NCI-H2029 treated with DMSO at 0.1 percent for 48 hours (cell line): ENCODE measurements at places on chromosomes 5 and 9.

- DNase-seq: no peak
Observed at GRCh38 chr5:64210866-64211265, 45.2 kb downstream of the RNF180 start.

- DNase-seq: no peak
Observed at GRCh38 chr5:44252545-44252944, 136.7 kb downstream of the FGF10 start.

DNA sequence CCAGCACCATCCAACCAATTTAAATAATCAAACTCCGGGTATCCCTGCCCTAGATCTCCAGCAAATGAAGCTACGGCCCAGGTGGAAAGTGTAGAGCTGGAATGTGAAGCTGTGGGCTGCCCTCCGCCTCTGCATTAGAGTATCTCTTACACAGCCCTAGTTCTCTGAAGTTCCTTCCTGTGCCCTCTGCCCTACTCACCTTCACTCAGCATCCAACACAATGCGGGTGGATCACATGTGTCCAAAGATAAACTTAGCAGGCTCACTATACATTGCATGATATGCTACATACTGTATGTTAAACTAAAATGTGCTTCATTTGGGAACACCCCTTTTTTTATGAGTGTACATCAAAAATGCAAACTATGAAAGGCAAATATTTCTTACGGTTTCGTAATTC, 70.0 kb upstream of the RAD23B start:
- DNase-seq: no peak

DNA sequence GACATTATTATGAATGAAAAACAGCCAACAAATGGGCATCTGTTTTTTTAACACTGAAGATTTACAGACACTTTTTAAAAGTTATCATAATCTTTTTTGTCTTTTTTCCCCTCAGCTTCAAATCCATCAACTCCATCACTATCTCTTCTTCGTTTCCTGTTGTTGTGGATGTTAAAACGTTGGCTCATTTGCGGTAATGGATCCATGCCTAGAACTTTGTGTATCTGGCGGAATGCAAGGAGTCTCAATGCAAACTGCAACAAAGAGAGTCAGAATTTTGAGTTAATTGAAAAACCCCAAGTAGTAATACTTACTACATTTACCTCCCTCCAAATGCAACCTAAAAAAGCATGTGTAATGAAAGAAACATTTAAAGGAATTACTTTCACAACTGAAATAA, 42.9 kb upstream of the MTMR12 start:
- DNase-seq: no peak

DNA sequence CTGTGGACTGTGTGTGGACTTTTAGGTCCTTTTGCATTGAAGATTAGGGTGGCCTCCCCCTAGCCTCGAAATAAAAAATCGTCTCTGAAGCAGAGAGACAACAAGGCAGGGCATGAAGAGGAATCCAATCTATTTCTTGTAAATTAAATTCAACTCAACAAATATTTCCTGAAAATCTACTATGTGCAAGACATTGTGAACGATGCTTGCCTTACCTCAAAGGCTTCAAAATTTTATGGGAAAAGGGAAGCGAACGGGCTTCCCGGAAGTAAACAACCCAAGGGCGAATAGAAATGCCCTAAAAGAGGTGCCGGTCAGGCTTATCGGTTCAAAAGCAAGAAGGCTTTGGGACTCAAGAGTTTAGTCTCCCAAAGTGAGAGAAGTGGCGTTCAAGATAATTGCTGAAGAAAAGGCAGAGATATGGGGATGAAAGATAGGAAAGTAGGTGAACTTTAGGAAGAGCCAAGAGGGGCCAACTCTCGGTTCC, 525 bp downstream of the KIF24 start:
- peak; percentile 48 for DNase-seq

DNA sequence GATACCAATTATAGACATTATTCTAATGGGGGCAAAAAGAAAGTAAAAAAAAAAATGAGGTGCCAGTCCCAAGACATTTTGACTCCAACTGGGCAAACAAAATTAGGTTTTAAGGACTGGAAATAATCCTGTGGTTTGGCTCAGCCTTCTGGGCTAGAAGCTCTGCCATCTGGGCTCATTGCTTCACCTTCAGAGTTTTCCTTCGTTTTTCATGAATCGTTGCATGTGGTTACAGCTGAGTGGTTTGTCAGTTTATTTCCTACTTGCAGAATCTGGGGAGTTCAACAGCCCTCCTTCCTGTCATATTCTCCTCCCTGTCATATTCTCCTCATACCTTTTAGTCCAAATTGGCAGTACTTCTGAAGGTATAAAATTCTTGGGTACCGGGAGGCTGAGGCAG, 12.0 kb downstream of the UGT3A2 start:
- DNase-seq: no peak

GRCh38 chr9:99400184-99400731, 178.2 kb downstream of the SEC61B start:
- DNase-seq: no peak

- DNase-seq: no peak
Observed at GRCh38 chr5:150081541-150082283, 4.6 kb downstream of the CSF1R start.

DNA sequence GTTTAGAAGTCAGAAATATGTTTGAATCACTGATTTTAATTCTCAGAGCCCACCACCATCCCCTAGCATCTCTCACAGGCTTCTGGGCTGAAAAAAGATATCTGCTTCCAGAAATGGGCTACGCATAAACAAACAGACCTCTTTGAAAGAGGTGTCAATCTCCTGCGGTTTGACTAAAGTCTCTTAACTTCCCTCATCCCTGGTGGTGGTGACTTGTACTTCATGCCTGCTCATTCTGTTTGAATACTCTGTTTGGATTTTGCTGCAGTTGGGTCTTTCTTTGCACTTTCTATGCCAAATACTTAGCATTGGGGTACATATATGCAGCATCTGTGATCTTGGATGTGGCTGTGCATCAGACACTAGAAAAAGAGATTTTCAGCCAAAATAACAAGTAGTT, 157.2 kb upstream of the ATP10B start:
- DNase-seq: no peak

DNA sequence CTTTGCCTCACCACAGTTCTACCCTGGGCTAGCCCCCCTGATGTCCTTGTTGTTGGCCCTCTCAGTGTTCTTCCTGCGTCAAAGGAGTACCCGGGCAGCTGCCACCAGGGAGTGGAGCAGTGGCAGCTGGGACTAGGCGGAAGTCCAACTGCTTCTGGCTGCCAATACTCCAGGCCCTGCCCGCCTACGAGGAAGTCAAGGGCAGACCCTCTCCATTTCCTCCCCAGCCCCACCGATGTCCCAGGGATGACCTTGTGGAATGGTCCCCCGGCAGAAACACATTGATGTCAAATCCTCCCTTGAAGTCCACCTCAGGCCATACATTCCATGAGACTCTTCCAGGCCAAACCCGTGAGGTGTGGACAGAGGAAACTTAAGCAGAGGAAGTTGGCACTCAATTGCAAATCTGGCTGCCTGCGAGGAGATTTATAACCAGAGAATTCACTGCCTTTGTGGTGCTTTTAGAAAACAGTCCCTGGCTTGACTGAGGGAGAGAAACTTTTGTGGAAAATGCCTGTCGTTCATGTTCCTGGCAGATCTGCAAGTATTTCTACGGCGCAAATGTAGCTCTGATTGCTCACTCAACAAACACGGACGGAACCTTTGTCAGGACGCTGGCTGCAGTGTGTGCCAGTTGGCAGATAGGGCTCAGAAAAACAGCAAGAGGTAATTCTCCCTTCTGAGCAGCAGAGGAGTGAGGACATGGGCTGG, 339.7 kb downstream of the RAB3C start:
- peak; percentile 50 for DNase-seq

- DNase-seq: no peak
Observed at GRCh38 chr5:979100-979817, 29.3 kb upstream of the NKD2 start.

GRCh38 chr5:24268482-24269056, 376.2 kb downstream of the CDH10 start:
- no peak for DNase-seq

DNA sequence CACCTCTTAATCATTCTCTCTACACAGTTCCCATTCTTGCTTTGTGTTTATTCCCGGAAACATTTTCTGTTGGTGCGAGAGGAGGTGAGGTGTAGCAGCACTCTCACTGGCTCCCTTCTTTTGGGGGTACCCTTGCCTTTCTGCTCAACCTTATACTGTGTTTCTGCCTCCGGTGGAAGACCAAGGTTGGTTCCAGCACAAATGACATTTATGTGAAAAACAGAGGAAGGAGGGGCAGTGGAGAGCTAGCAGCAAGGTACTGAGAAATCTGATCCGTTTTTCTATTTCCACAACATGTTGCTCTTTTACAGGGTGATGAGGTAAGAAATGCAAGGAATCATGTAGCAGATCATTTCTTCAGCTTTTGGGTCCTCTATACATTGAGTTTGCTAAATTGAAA, 648.0 kb upstream of the DMAC1 start:
- no peak for DNase-seq

GRCh38 chr9:96491880-96492525, 42.0 kb downstream of the HABP4 start:
- DNase-seq: no peak

- no peak for DNase-seq
Observed at GRCh38 chr5:170587808-170588207, 84.0 kb downstream of the KCNIP1 start.

- DNase-seq: no peak
Observed at GRCh38 chr5:151755383-151755782, 3.0 kb downstream of the ATOX1 start.

DNA sequence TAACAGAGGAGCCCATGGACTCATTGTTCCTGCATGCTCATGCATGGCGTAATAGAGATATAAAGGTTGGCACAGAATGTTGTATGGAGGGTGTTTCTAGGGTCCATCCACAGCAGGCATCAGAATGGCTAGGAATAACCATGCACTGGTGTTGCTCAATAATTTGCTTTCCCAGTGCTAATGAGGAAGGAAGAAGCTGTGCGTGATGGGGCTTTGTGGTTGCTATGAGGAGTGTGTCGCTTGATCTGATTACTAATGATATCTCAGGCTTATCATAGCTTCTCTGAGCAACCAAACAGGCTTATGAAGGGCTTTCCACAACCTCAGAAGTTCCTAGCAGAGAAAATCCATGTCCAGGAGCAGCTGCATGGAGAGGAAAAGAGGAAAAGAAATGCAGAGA, 151.3 kb upstream of the TRPC7 start:
- DNase-seq: no peak

DNA sequence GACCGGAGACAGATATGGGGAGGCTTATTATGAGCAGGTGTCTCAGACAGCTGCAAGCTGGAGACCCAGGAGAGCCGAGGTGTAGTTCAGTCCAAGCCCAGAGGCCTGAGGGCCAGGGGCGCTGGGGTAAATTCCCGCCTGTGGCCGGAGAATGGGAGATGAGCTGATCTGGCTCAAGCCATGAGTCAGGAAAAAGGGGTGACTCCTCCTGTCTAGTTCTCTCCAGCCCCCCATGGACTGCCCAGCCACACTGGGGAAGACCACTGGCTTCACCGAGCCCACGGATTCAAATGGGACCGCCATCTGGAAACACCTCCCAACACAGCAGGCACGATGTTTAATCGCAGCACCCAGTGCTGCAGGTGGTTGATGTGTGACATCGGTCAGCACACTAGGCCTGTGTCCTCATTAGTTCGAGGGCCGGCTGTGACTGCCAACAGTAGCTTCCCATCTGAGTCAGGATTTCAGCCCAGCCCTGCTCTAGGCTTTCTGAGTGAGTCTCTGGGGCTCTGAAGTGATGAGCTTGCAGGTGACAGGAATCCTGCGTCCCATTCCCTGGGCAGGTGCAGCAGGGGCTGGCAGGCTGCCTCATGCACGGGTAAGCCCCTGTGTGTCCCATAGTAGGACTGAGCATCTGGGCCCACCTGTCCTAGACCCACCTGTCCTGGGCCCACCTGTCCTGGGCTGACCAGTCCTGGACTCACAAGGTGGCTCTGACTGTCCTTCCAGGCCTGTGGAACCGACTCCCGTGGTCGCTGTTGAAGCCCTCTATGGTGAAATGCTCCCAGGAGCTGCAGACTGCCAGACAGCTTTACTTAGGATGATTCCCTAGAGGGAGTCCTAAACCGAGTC, 49.7 kb downstream of the AHRR start:
- no peak for DNase-seq

DNA sequence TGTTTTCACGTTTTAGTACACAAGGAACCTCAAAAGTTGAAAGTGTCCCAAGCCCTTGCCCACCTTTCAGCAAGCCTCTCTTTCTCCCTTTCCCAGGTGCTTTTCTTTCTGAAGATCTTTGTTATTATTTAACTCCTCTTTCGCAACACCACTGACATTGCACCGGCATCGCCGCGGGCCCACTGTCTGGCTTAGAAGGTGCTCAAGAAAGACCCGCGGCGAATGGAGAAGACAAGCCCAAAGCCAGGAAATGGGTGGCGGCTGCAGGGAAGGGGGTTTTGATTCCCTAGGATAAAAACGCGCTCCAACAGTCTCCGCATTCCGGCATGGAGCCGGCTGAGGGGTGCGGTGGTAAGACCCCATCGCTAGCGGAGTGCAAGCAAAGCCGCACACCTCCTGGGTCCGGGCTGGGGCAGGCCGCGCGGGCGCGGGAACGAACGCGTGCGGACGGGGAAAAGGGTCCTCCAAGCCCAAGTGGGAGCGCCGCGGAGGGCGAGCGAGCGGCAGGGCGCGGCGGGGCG, 404 bp upstream of the AFAP1L1 start:
- no peak for DNase-seq

DNA sequence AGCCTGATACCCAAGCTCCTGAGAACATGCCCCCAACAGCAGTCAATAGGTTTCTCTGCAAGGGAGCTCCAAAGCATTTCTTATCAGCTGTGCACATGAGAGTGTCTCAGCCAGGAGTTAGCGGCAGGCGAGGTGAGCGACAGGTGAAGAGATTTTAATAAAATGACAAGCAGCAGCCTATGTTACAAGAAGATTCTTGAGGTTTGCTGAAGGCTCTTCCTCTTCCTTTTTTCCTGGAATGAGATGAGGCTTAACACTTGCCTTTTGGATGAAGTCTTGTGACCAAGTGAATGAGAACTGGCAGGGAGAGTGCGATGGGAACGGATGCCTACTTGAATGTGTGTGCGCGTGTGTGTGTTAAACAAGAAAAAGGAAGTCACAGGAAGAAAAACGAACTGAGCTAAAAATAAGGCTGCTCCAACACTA, 76.1 kb downstream of the SHB start:
- no peak for DNase-seq

GRCh38 chr5:134003817-134004625, 754 bp downstream of the VDAC1 start:
- no peak for DNase-seq

DNA sequence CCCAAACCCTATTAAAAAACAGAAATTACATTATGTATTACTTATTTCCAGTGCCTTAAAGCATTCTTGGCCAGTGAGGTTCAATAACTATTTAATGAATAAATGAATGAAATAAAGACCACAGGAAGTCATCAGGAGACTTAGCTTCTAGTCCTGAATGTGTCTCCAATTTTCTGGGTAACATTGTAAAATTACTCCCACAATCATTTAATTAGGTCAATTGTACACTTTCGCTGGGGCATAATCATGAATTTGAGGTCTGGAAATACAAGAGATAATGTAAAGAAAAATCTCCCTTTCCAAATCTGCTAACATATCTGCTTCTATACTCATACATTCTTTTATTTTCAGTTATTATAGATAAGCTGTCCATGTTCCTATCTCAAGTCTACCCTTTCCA, 199.2 kb downstream of the TLR4 start:
- no peak for DNase-seq
